GM12865 (cell line): ENCODE measurements at places on chromosomes 2 and 18.

- no peak for DNase-seq
These were observed 183.2 kb downstream of the EPHA4 start for GRCh38 chr2:221388891-221389290.

DNA sequence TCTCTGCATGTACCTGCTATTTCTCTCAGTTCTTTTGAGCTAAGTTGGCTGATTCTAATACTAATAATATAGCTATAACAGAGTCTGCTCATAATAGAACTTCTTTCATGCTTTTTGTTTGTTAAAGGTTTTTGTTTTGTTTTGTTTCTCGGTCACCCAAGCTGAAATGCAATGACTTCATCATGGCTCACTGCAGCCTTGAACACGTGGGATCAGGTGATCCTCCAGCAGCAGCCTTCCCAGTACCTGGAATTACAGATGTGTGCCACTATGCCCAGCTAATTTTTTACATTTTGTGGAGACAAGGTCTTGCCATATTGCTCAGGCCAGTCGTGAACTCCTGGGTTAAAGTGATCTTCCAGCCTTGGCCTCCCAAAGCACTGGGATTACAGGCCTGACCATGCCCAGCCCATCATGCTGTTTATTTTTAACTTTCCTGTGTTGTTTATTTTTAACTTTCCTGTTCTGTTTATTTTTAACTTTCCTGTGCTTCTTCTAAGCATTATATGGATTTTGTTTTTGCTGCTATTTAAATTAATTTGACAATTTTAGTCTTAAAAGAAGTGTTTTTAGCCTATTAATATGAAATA lies 763.8 kb upstream of the CDH7 start:
- no peak for DNase-seq

- no peak for DNase-seq
These were observed 164.5 kb upstream of the DNMT3A start for GRCh38 chr2:25506226-25506625.

- no peak for DNase-seq
These were observed 51.0 kb downstream of the LAMA3 start for GRCh38 chr18:23740105-23740830.

DNA sequence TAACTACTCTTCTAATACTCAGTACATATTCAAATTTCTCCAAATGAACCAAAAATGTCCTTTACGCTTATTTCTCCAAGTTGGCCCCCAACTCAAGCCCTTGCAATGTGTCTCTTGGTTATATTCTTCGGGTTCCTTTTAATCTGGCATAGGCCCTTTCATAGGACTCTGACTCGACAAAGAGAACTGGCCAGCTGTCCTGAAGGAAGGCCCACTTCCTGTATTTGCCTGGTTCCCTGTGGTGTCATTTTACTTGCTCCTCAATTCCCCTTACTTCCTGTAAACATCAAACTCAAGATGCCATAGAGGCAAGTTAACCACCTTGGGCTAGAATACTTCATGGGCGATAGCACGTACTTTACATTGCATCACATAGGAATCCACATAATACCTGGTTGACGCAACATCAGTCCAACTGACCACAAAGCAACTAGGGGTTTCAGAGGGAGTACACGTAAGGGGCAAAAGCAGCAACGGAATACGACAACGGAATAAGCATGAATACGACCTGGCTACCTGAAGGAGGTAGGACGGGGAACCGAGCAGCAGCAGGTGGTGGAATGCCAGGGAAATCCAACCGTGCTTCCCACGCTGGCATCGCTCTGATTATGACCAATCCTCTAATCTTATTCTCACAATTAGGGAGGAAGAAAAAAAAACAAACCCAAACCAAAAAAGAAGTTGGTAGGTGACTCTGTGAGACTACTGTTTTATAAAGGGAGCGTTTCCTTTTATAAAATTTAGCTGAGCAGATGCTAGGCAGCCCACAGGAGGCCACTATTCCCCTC lies 823 bp upstream of the GORASP2 start:
- DNase-seq = peak; percentile 28

GRCh38 chr2:174957050-174957449 lies 48.1 kb downstream of the CHN1 start:
- DNase-seq = no peak

DNA sequence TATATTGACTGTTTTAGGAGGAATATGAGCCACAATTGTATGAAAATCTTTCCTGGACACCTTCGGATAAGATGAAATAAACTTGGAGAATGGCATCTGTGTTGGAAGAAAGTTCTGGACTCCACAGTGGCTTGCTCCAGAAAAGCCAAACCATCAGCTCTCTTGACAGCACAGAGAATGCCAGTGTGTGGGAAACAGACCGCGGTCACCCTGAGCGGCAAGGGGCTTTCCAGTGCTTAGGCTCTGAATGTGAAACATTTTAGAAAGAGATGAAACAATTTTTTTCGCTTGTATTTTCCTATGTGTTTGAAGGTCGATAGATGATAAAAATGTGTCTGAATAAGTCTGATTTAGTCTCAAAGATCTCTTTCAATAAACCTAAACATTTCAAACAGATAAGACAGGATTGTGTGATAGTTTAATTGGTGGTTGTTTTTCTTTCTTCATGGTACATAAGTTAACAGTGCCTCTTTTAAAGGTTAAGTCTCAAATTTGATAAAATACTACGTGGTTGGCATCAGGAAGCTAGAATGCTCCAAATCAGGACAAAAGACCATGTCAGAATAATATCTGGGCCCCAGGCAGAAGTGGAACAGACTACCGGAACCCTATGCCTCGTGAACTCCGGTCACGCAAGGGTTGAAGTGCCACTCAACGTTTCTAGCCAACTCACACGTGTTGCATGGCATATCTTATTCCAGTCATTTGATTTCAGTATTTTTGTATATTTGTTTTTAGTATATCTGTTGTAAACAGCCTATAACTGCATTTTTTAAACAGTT lies 28.9 kb downstream of the PTGR3 start:
- peak; percentile 27 for DNase-seq

GRCh38 chr18:39058386-39059000 lies 1492.9 kb upstream of the CELF4 start:
- no peak for DNase-seq

GRCh38 chr2:96869822-96870625 lies at the start of gene SEMA4C:
SEMA4C (minus strand) TSS chr2:96870080; CDS start chr2:96867886, 2,194 bp downstream.
- DNase-seq = no peak

GRCh38 chr18:44844486-44844885 lies 163.8 kb downstream of the SETBP1 start:
- no peak for DNase-seq

DNA sequence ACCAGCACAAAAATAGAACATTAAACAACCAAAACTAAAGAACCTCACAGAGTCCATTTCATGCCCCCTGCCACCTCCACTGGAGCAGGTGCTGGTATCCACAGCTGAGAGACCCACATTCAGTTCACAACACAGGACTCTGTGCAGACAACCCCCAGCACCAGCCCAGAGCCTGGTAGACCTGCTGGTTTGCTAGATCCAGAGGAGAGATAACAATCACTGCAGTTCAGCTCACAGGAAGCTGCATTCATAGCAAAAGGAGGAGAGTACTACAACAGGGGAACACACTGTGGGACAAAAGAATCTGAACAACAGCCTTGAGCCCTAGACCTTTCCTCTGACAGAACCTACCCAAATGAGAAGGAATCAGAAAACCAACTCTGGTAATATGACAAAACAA lies 326.7 kb downstream of the METTL4 start:
- no peak for DNase-seq

GRCh38 chr2:148794558-148794957 lies 80.5 kb upstream of the KIF5C start:
- no peak for DNase-seq

- DNase-seq = peak; percentile 71
These were observed 122.6 kb upstream of the SPRED2 start for GRCh38 chr2:65554765-65555591.

- DNase-seq = no peak
These were observed 156.7 kb downstream of the TTN start for GRCh38 chr2:178650554-178650953.

- peak; percentile 77 for DNase-seq
These were observed at the start of gene VAMP8 for GRCh38 chr2:85577386-85578242. VAMP8 (plus strand) TSS chr2:85577586; CDS start chr2:85577647, 61 bp downstream.

DNA sequence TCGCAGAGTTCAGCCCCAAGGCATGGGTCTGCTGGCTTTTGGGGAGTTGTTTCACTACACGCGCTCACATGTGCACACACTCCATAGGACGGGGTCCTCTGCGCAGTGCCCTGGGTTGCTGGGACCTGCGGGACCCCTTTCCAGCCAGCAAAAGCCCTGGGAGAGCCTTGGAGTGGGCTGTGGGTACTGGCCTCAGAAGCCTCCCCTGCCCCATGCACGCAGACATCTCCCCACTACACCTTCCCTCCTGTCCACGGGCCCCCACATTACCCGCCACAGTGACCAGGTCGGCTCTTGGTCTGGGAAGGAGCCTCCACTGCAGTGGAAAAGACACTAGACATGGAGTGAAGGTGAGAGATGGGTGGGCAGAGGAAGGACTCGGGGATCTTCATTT lies 48.5 kb downstream of the FAM168B start:
- no peak for DNase-seq

GRCh38 chr2:70328921-70329561 lies 27.2 kb upstream of the FAM136A start:
- DNase-seq = no peak

GRCh38 chr2:177584030-177584692 lies 191.6 kb downstream of the AGPS start:
- no peak for DNase-seq

GRCh38 chr2:1954061-1954460 lies 209.7 kb upstream of the PXDN start:
- no peak for DNase-seq

DNA sequence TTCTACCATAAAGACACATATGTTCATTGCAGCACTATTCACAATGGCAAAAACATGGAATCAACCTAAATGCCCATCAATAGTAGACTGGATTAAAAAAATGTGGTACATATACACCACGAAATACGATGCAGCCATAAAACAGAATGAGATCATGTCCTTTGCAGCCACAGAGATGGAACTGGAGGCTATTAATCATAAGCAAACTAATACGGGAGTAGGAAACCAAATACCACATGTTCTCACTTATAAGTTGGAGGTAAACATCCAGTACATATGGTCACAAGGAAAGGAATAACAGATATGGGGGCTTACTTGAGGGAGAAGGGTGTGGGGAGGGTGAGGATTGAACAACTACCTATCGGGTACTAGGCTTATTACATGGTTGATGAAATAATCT lies 7.7 kb downstream of the HMSD start:
- DNase-seq = no peak

DNA sequence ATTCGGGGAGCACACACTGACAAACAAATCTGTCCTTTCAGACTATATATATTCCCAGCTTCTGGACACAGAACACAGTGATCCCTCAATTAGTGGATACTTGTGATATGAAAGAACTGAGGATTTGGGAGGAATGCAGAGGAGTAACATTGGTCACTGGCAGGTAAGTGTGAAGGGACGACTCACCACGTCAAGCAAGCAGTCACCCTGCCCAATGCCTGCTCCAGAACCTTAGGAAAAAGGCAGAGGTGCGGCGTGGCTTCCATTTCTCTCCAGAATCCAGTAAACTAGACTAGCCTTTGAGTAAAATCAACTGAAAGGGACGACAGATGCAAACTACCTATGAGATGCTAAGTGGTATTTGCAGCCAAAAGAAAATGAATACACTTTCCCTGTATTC lies 1.1 kb downstream of the CCDC93 start:
- no peak for DNase-seq

DNA sequence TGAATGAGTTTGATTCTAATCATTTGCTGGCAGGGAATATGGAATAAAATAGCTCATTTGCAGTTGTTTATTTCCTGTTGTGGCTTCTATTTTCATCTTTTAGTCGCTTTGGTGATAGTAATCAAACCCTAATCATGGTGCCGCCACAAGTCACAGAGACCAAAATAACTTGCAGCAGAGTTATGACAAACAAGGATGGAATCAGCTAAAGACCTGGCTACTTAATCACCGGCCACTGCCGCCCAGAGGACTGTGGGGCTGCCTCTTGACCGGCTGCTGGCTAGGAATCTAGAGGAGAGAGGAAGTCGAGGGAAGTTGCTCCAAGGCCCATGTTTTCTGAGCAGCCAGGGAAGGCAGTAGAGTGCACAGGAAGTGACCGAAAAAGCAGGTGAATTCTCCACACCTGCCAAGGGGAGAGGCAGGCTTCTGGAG lies 5.1 kb upstream of the SMAD7 start:
- DNase-seq = no peak

- DNase-seq = no peak
These were observed 26.2 kb upstream of the TMEM163 start for GRCh38 chr2:134745023-134745422.

DNA sequence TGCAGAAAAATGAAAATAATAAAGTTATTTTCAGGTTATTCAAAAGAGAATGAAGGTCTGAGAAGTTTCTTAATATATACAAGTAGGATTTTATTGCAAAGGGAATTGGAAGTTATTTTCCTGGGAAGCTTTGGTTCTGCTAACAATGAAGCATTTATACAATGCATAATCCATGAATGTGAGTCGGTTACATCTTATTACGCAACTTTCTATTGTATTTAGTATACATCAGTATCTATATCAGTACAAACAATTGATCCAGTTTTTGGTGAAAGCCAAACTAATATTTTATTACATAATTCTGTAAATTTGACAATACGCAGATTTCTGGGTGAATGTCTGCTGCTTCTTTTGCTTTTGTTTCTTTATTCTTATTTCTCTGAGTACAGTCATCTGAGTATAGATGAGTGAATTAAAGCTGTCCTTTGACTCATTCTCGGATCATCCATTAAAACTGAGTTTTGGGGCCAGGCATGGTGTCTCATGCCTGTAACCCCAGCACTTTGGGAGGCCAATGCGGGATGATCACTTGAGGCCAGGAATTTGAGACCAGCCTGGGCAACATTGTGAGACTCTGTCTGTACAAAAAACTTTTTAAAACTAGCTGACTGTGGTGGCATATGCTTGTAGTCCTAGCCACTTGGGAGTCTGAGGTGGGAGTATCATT lies 108.5 kb downstream of the SOCS6 start:
- no peak for DNase-seq

DNA sequence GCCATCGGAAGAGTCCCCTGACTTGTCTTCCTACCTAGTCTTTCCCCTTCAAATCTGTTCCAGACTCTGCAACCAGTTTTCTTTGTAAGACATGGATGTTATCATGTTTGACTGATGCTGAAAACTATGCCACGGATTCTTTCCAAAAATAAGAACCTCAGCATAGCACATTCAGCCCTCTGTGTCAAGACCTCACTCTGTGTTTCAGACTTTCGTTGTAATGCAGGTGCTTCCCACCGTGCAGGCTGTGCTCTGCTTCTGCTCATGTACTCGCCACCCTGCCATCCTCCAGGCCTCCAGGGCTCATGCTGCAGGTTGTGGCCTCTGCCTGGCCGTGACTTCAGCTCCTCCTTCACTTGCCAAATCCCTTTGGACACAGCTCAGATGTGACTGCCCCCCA lies 347.0 kb upstream of the RAB12 start:
- DNase-seq = no peak

- peak; percentile 39 for DNase-seq
These were observed 93.0 kb upstream of the SLC39A10 start for GRCh38 chr2:195563857-195564512.
